ENCODE measurements at places on chromosomes 5 and 9.

DNA sequence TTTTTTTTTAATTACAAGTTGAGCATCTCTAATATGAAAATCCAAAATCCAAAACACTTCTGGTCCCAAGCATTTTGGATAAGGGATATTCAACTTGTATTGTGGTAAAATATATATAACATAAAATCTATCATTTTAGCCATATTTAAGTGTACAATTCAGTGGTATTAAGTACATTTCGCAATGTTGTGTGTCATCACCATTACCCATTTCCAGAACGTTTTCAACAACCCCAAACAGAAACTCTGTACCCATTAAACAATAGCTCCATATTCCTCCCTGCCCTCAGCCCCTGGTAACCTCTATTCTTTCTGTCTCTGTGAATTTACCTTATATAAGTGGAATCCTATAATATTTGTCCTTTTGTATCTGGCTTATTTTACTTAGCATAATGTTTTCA is 24.9 kb downstream of the TICAM2 start:
- DNase-seq = no peak

DNA sequence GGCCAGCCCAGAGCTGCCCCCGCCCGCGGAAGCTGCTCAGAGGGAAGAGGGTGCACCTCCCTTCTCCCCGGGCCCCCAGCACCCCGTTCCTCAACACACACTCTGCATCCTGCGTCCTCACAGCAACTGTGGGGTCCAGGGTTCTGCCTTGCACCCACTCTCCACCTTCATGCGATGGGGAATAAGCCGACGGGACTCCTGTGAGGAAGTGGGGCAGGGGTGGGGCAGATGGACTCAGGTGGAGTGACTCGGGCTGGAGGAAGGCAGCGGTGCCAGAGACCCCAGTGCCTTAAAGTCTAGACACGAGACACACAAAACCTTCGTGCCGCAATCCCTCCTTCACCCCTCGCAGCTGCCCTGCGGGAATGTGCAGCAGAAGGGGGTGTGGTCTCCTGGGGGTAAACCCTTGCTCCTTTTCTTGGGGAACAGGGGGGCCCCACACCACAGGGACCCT is 8.6 kb downstream of the BRD3 start:
- DNase-seq = no peak

DNA sequence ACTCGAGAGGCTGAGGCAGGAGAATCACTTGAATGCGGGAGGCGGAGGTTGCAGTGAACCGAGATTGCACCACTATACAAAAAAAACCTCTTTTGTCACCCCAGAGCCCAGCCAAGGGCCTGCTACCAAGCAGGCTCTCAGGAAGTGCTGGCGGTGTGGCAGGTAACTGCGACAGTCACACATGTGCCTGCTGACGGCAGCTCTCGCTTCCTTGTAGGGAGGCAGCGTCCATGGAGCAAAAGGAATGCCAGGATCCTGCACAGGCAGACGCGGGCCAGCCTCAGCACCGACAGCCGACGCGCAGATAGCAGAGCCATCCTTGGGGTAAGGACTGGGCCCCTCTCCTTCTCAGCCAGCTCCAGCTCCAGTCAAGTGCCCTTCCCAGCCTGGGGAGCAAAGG is 3.9 kb downstream of the LRRC8A start:
- no peak for DNase-seq

DNA sequence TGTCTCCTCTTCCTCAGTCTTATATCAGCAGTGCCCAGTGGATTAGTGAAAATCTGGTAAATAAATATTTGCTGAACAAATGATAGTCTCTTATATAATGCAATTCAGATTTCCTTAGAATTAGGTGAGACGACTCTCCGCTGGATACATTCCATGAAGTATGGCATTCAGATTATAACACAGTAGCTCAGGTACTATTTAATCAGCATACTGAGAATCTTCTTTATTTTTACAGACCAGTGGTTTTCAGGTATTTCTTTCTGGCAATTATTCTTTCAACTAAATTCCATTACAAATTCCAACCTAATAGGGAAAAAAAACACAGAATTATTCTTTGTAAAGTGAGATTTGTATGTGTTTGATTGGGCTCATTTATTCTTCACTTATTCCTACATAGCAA is 435.5 kb downstream of the TAF11L14 start:
- no peak for DNase-seq

DNA sequence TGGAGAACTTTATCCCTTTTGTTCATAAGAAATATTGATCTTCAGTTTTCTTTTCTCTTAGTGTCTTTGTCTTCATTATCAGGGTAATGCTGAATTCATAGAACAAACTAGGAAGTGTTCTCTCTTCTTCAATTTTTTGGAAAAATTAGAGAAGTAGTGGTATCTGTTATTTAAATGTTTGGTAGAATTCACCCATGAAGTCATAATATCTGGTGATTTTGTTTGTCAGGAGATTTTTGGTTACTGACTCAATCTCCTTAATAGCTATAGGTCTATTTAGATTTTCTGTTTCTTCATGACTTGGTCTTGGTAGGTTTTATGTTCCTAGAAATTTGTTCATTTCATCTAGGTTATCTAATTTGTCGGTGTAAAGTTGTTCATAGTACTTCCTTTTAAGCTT is 45.4 kb upstream of the STARD4 start:
- DNase-seq = no peak

DNA sequence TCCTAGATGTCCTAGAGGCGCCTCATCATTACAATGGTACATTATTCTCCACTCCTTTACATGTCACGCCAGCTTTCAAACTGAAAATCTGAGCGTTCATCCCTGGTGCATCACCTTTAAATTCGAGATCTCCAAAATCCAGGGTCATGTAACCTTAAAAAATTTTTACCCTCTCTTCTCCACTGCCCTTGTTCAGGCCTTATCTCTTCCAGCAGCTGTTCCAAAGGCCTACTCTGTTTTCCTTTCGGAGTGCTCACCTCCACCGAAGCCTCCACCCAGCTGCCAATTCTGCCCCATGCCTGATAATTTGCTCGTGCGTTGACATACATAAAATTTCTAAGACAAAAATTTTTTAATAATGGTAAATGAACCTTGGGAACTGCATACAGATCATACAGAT is 950 bp upstream of the MSH3 start:
- DNase-seq = no peak

- peak; percentile 7 for DNase-seq
Measured at GRCh38 chr5:177434437-177434836, 8.0 kb downstream of the GRK6 start.

GRCh38 chr9:131954299-131954698 is 125.4 kb downstream of the MED27 start:
- DNase-seq = peak; percentile 28

- no peak for DNase-seq
Measured at GRCh38 chr5:9251379-9251980, 294.4 kb downstream of the SEMA5A start.

Measured in GM12865 (cell line).